ENCODE measurements at places on chromosomes 11 and 22. TPM values are rescaled to one million over a fixed set of nuclear protein-coding genes. Genes with fewer than 3 reads are reported as not detected.
A peak's percentile ranks its signal among the peaks of the same experiment; 100 is the strongest.

Gene MS4A6E
- not detected for total RNA-seq

Gene IL17REL
- 0.04 TPM for total RNA-seq

- no peak for DNase-seq
These were observed 1564.8 kb upstream of the TENM4 start for GRCh38 chr11:81005595-81005994.

GRCh38 chr22:41332217-41332939 lies 31.1 kb downstream of the ZC3H7B start:
- DNase-seq, result no peak

GRCh38 chr11:20894296-20894695 lies 224.9 kb downstream of the NELL1 start:
- no peak for DNase-seq

DNA sequence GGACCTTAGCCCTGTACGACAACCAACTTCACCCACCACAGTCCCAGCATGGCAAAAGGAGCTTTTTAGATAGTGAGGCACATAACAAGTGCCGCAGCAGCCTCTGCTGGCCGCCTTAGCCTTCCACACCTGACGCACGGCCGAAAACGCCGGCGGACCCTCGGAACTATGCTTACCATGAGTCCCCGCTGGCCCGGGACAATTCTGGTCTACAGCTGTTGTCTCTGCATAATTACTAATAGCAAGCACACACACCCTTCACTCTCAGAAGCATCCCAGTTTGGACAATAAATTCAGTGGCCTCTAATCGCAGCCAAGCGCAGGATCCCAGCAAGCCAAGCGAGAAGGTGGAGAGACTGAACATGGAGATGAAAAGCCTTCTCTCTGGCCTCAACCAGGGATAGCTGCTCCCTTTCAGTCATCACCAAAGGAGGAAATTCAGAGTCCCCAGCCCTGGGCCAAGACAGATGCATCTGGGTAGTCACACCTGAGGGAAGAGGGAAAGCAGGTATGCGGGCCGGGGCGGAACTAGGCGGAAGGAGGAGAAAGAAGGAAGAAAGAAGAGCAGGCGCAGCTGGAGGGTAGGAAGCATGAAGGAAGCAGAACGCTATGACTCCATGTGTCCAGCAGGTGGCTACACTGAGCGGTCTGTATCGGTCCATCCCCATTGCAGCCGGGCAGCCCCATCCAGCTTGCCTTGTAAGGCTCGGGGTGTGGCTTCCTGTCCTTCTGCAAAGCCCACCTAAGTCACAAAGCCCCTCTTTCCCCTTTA lies 40.3 kb downstream of the BUD13 start:
- peak; percentile 10 for DNase-seq

DNA sequence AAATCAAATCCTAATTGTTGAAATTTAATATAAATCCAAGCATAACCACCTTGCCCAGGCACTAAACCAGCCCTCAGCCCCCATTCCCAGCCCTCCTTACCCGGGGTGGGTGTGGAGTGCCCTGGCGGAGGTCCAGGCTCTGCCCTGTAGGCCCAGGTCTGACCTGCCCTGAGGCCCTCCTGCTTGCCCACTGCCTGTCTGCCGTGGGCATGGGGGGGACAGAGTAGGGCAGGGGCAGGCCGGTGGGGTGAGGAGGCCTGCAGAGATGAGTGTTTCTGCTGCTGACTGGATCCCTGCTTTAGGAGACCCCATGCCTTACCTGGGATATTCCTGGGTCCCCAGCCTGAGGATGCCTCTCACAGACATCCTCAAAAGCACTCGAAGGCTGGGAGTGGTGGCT lies 3.6 kb upstream of the CHID1 start:
- DNase-seq, result no peak

- DNase-seq, result peak; percentile 22
These were observed 6.9 kb downstream of the KMT5B start for GRCh38 chr11:68206211-68206610.

All from pulmonary artery endothelial cell (primary cell).